ENCODE measurements at places on chromosomes 7 and 10.

DNA sequence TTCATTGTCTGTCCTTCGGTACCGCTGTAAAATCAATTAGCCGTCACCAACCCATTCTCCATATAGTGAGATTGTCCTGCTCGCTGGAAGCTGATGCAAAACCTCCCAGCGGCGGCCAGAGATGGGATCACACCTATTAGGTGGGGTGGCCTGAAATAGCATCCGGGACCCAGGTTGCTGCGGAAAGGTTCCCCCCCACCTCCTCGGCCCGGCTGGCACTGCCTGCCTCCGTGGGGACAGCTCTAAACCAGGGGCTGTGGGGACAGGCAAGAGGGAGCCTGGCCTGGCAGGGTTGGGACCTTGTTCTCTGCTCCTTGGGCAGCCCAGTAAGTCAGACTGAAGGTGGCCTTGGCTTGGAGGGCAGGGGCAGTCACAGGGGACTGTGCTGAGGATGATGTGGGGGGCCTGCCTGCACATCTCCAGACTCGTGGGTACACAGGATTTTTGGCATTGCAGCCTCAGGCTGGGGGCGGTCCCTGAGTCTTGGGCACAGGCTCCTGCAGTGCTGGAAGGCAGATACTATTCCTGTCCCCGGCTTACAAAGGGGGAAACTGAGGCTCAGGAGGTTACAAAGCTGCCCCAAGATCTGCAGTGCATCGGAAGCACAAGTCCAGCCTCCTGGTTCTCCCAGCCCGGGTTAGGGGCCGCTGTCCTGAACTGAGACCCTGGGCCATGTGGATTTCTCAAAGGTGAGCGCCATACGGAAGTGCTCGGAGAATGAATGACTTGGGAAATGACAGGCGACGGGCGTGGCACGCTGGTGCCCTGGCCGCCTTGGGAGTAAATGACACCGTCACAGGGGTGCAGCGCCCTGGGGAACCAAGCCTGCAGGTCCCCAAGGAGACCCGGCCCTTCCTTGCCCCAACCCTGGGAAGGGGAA is 65.6 kb downstream of the UNCX start:
- H3K36me3 ChIP-seq = no peaks in the 10 kb centered on the region
- no peak for DNase-seq
- H3K4me1 ChIP-seq = no peaks in the 10 kb centered on the region
- no peaks in the 10 kb centered on the region for H3K27me3 ChIP-seq
- H3K4me3 ChIP-seq = no peak overlapping the region
- H3K27ac ChIP-seq = no peak overlapping the region

DNA sequence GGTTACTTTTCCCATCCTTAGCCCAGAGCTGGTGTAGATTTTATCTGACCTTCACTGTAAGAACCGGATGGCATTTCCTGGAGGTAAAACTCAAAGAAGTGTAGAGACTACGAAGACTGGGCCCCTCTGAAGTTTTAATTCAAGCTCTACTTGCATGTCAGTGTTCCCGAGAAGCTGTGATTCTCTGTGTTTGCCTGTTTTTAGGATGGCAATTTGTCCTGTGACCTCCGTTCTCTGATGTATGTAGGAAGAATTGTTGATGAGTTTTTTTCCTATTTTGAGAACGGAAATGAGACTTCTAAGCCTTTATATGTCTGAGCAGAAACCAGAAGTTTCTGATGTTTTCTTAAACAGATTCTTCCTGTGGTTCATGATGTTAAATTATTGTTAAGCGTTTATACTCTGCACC is 94.1 kb downstream of the CDCA7L start:
- peak overlapping the region; percentile 36 for H3K27ac ChIP-seq
- DNase-seq = peak; percentile 29
- H3K4me3 ChIP-seq = peak overlapping the region; percentile 27
- no peaks in the 10 kb centered on the region for H3K27me3 ChIP-seq

- no peak overlapping the region for H3K27ac ChIP-seq
- no peak overlapping the region for H3K4me3 ChIP-seq
- H3K4me1 ChIP-seq = no peaks in the 10 kb centered on the region
- DNase-seq = no peak
These were observed 25.4 kb downstream of the AIFM2 start for GRCh38 chr10:70106958-70107791.

DNA sequence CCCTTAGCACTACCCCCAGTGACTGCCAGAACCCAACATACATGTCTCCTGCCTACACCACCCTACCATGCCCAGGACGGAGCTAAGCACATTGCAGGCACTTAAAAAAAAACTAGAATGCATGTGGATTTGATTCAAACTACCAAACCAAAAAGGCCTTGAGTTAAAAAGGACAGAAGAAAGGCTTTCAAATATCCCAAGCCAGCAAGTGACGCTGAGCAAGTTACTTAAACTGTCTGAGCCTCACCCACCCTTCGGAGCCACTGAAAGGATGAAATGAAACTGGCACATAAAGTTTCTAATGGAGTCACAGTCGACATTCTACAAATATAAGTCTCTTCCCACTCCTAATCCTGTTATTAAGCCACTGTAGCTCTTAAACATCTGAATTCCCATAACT is 1.8 kb downstream of the CPXM2 start:
- H3K36me3 ChIP-seq = no peaks in the 10 kb centered on the region
- no peaks in the 10 kb centered on the region for H3K27me3 ChIP-seq
- H3K4me1 ChIP-seq = no peaks in the 10 kb centered on the region
- no peak overlapping the region for H3K4me3 ChIP-seq

DNA sequence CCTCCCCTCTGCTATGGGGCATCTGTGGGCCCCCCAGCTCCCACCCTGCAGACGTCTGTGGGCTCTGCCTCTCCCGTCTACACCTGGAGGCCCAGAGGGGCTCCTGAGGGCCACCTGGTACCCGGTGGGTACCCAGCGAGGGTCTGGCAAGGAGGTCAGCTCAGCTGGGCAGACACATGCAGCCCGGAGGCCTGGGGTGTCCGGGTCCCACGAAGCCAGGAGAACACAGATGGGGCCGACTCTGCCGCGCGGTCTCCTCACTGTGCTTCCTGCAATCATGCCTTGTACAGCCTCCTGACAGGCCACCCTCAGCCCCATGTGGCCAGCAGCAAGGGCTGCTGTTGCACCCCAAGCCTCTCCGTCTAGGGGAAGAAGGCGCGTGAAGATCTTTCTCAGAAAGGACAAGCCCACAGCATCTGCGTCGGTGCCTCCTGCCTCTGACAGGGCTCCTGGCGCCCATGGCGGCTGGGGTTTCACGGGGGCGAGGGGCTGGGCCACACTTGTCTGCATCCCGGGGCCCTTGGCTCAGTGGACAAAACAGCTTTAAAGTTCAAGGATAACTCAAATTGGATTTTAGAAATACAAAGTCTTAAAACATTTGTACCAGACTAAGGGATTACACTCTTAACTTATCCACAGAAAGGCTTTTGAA is 391.3 kb downstream of the DNAJB6 start:
- H3K27ac ChIP-seq = no peak overlapping the region
- H3K4me3 ChIP-seq = no peak overlapping the region
- no peaks in the 10 kb centered on the region for H3K36me3 ChIP-seq
- H3K27me3 ChIP-seq = no peaks in the 10 kb centered on the region

DNA sequence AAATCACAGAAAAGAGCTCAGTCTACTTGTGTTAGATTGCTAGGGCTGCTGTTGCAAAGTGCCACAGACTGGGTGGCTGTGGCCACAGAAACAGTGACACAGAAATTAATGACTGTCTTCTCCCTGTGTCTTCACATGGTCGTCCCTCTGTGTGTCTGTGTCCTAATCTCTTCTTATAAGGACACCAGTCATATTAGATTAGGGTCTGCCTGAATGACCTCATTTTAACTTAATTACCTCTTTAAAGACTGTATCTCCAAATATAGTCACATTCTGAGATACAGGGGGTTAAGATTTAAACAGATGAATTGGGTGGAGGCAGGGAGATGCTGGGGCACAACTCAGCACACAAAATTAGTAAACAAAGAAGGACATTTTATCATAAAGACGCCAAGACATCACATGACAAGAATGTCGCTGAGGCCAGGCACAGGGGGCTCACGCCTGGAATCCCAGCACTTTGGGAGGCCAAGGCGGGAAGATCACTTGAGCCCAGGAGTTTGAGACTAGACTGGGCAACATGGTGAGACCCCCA is 23.3 kb upstream of the PARD3 start:
- H3K4me3 ChIP-seq = no peak overlapping the region
- no peaks in the 10 kb centered on the region for H3K36me3 ChIP-seq
- no peak overlapping the region for H3K27ac ChIP-seq
- DNase-seq = no peak

DNA sequence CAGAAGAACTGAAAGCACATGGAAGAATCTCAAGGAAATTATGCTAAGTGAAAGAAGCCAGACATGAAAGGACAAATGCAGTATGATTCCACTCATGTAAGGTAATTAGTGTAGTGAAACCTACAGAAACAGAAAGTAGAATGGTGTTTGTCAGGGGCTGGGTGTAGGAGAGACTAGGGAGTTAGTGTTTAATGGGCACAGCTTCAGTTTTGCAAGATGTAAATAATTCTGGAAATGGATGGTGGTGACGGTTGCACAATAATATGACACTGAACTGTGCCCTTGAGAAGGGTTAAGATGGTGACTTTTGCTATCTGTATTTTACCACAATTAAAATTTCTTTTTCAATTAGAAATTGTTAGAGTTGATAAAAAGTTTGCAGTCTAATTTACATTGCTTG is 157.3 kb upstream of the ADCY1 start:
- no peaks in the 10 kb centered on the region for H3K36me3 ChIP-seq
- H3K27ac ChIP-seq = no peak overlapping the region
- no peaks in the 10 kb centered on the region for H3K27me3 ChIP-seq
- no peaks in the 10 kb centered on the region for H3K4me1 ChIP-seq

DNA sequence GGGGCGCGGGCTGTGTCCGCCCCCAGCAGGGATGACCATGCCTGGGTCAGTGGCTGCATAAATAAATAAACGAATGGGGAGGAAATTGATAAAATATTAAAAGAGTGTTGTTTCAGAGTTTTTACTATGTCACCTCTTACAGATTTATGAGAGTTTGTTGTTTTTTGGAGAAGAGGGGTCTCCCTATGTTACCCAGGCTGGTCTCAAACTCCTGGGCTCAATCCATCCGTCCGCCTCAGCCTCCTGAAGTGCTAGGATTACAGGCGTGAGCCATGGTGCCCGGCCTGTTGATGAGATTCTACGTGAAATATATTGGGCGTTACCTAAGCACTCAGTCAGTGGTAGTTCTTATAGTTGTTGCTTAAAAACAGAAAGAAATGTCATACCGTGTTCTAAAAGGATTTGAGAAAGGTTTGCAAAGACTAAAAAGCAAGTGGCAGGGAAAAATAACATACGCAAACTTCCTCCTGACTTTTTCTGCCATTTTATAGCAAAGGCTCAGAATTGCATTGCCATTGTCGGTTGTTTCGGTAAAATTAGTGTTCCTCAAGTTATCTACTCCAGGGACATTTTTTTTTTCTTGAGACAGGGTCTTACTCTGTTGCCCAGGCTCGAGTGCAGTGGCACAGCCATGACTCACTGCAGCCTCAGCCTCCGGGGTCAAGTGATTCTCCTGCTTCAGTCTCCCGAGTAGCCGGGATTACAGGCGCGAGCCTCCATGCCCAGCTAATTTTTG is 39.5 kb upstream of the FOXK1 start:
- no peaks in the 10 kb centered on the region for H3K36me3 ChIP-seq
- no peak for DNase-seq
- H3K27me3 ChIP-seq = no peaks in the 10 kb centered on the region
- H3K4me1 ChIP-seq = peaks cover 7% of the 10 kb centered on the region
- peak overlapping the region; percentile 87 for H3K27ac ChIP-seq
- peak overlapping the region; percentile 85 for H3K4me3 ChIP-seq

DNA sequence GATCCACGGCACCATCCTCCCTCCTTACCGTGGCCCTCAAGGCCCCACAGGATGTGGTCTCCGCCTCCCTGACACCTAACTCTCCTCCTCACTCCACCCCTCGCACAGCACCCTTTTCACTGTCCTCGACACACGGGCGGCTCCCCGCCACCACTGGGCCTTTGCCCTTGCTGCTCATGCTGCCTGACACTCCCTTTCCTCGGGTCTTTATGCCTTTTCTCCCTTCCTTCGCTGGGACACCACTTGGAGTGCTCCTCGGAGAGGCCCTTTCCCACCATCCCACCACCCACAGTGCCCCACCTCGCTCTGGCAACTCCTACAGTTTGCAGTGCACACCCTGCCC is 7.9 kb upstream of the INMT start:
- H3K4me3 ChIP-seq = no peak overlapping the region
- H3K27ac ChIP-seq = no peak overlapping the region
- no peaks in the 10 kb centered on the region for H3K36me3 ChIP-seq

DNA sequence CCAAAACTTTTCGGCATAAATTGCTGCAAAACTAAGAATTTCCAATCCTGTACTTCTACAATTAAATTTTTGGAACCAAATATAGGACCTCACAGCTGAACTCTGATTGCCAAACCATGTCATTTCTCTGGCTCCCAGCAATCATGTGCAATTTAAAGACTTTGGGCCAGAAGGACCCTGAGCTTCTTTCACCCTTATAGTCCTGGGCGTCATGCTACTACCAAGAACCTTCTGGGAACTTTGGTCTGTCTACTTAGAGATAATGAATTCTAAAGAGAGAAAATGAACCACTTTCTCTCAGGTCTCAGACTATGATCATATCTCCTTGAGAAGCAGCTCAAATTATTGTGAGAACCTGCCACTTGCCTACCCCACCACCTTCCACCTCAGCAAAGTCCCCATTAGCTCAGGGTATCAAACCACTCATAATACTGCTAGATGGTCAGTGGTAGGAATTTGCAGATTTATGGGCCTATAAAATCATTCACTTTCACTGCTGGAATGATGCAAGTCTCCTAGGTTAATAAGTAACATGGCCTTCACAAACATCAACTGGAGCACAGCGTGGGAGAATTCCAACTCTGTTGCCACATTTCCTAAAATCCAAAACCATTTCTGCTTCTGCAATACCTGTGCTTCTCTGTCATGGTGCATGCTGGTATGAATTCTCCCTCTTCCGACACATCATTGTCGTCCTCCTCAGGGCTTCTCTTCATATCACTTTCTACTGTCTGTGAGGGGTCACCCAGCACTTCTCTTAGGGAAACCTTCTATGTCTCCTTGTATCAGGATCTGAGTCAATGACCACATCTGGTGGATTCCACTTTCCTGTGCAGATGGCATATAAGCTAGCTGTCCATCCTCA is 6.6 kb upstream of the WDR91 start:
- no peak overlapping the region for H3K27ac ChIP-seq
- H3K36me3 ChIP-seq = no peaks in the 10 kb centered on the region
- no peaks in the 10 kb centered on the region for H3K4me1 ChIP-seq
- no peaks in the 10 kb centered on the region for H3K27me3 ChIP-seq

- H3K36me3 ChIP-seq = peaks cover 5% of the 10 kb centered on the region
- no peak overlapping the region for H3K27ac ChIP-seq
- DNase-seq = no peak
These were observed 36.8 kb downstream of the LMOD2 start for GRCh38 chr7:123692471-123692877.

DNA sequence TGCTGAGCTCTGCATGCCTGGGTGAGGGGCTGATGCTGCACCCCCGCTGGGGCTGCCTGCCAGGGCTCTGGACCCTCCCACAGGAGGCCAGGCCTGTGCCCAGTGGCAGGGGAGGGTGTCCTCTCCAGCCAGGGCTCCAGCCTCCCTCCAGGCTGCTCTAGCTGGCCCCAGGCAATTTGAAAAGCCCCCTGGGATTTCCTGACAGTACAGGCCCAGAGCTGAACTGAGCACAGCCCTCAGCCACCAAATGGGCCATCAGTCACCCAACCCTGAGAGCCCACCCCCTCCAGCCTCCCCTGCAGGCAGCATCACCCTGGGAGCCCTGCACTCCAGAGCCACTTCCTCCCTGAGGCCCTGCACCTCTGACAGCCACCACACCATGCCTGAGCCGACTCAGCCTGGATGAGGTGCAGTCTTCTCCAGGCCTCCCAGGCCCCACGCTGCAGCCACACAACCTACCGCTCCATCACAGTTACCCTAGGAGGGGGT is 101.8 kb upstream of the RET start:
- no peaks in the 10 kb centered on the region for H3K36me3 ChIP-seq
- no peak overlapping the region for H3K4me3 ChIP-seq
- H3K27me3 ChIP-seq = no peaks in the 10 kb centered on the region
- H3K4me1 ChIP-seq = no peaks in the 10 kb centered on the region

- no peak overlapping the region for H3K4me3 ChIP-seq
- no peak overlapping the region for H3K27ac ChIP-seq
- no peak for DNase-seq
These were observed 108.0 kb downstream of the GRK5 start for GRCh38 chr10:119315128-119316001.
